ENCODE measurements at places on chromosomes 2 and 18.

DNA sequence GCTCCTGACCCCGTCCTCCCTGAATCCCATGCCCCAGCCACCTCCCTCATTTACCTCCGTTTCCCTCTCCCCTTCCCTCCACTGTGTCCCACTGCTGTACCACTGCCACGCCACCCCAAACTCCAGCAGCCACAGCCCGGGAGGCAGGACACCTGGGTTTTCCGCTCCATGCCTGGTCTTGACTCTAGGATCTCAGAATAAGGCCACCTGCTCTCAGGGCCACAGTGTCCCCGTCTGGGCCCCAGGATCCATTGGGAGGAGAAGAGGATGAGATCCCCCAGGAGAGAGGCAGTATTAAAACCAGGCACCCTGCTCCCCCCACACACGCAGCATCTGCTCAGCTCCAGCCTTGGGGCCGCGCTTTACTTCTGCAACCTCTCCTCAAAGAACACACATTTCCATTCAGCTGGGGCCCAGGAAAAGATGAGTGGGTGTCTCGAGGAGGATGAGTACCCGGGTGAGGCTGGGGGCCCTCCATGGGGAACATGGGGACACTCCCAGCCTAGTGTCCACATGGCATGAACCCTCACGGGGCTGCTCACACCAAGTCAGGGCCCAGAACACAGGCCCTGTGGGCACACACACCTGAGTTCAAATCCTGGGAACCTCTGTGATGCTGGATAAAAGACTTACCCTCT lies 32.8 kb upstream of the TNS1 start:
- no peak for DNase-seq

DNA sequence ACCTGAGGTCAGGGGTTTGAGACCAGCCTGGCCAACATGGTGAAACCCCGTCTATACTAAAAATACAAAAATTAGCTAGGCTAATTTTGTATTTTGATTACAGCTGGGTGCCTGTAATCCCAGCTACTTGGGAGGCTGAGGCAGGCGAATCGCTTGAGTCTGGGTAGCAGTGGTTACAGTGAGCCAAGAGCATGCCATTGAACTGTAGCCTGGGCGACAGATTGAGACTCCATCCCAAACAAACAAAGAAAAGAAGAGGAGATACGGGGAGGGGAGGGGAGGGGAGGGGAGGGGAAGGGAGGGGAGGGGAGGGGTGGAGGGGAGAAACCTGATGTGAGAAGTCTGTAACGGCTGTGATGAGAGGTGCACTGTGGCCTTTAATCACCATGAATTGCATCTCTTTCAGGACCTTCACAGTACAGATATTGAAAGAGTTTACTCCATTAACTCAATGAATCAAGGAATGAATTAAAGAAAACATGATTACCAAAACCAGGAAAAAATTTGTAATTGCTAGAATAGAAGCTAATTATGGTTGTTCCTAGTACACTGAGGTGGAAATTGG lies 135.3 kb downstream of the CALCRL start:
- DNase-seq: no peak

- DNase-seq: no peak
These were observed 21.9 kb downstream of the ITM2C start for GRCh38 chr2:230886671-230887071.

- no peak for DNase-seq
These were observed 883.2 kb downstream of the SLC4A3 start for GRCh38 chr2:220510668-220511067.

DNA sequence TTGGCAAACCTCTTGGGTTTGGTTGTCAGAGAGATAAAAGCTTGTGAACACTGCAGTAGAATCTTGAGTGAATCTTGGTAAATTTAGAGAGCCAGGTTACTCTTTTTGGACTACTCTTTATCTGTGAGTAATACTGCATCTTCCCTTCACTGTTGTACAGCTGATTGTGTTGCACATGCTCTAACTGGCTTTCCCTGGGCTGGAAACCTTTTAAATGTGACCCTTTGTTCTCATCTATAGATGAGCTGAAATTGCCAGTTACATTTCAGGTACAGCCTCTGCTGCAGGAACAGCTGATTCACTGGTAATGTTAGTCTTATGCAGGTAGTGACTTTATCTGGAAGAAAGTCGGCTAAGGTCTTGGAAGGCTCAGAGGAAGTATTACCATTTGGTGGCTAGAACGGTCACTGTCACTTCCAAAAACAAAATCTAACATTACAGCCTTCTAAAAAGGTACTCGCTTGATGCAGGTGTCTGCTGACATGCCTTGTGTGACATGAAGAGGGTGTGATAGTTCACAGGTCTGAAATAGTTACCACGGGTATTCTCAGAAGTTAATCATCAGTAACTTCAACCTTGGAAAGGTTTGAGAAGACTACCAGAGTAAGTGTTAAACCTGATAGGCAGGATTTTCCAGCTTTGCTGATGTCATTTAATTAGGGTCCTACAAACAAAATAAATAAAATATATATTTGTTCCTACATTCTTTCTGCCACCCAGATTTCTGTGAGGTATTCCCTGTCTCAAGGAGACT lies 851.1 kb downstream of the SLC4A3 start:
- DNase-seq: no peak

GRCh38 chr2:48328942-48329723 lies 200.8 kb upstream of the STON1 start:
- no peak for DNase-seq

DNA sequence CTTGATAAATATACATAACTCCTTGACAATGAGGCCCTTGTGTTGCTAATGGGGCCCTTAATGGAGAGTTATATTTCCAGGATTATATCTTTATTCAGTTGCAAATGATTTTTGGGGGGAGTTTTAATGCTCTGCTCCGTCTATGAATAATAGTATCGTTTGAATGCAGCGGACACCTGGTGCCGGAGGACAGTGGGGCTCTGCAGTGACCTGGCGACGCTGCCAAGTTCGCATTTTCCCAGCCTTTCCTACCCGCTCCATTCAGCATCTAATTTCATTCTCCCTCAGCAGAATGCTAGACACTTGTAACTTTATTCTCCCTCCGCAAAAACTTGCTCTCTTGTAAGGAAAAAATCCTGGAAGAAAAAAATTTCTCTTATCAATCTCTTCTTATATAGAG lies 257.6 kb upstream of the SALL3 start:
- no peak for DNase-seq

DNA sequence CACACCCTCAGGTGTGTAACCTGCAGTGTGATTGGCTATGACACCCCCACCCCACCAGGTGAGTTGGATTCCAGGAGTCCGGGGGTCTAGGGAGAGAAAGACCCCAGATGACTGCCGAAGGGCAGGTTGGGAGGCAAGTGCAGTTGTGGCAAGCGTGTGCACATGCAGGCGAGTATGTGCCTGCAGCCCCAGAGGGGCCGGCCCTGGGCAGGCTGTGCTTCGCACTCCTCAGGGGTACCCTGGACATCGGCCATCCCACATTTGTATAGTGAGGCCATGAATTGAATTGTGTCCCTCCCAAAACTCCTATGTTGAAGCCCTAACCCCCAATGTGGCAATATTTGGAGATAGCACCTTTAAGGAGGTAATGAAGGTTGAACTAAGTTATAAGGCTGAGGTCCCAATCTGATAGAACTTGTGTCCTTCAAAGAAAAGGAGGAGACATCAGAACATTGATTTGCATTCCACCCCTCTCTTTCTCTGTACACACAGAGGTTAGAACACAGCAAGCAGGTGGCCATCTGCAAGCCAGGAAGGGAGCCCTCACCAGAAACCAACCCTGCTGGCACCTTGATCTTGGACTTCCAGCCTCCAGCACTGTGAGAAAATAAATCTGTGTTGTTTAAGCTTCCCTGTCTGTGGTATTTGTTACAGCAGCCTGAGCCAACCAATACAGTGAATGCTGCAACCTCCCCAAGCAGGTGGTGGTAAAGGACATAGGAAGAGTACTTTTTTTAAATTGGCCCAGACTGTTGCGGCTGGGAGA lies 241.8 kb downstream of the TFCP2L1 start:
- no peak for DNase-seq

DNA sequence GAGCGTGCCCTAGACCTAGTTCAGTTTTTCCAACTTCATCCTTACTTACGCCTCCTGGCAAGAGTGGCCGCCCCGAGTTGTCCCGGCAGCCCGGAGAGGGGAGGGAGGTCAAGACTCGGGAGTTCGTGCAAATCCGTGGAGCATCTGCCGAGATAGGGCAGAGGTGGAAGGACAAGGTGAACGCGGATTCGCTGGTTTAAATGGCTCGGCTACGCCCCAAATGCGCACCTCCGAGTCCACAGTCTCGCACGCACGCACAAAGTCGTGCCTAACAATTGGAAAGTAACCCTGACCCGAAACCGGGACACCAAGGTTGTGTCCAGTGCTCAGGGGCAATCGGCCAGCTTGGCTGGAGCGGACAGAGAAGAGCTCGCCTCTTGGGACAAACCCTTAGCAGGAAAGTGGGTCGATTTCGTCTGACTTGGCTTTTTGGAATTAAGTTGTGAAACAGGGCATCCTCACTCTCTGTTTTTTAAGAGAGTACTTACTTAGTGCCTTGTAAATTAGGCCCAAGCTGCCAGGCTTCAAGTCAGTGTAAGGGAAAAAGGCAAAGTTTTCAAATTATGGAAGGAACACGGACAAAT lies 726 bp upstream of the SS18 start:
- peak; percentile 73 for DNase-seq

GRCh38 chr2:238061315-238062202 lies 758 bp downstream of the SCLY start:
- no peak for DNase-seq

- DNase-seq: no peak
These were observed 10.8 kb upstream of the ALPP start for GRCh38 chr2:232367591-232368233.

DNA sequence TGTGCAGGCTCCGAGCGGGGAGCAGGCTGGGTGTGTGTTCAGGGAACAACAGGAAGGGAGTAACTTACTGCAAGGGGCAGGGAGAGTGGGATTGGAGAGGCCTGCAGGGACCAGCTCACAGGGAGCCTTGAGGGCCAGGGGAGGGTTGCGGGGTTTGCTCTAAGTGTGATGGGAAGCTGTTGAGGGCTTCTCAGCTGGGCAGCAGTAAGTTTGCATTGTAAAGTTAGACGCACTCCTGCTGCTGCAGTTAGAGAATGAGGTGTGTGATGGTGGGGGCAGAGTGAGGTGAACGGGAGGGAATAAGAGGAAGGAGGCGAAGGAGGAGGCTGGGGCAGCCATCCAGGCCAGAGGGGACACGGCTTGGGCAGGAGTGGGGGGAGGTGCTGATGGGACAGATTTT lies 53.4 kb downstream of the BOLA3 start:
- DNase-seq: no peak

GRCh38 chr2:44186810-44187209 lies 18.1 kb downstream of the PPM1B start:
- no peak for DNase-seq

DNA sequence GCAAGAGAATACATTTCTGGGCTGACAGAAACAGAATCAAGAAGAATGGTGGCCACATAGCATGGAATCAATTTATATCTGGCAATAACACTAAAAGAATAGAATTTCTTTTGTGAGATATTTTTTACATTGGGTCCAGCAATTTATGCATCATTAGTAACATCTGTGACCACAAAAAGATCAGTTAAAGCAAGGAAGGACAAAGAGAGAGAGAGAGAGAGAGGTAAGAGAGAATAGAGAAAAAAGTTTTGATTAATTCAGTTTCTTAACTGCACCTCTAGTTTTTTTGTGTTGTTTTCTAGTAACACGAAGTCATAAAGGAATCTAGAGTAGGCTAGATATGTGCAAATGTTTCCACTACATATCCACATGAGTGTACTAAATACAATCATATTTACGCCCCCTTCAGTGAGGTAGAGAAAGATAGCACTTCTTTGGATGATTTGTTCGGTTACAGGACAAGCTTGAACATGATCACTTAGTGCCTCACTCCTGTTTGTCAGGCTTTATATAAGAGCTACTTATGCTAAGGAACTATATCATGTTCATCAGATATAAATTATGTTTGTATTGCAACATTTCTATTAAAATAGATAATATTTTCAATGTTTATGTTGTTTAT lies 247.4 kb upstream of the COL3A1 start:
- DNase-seq: no peak

DNA sequence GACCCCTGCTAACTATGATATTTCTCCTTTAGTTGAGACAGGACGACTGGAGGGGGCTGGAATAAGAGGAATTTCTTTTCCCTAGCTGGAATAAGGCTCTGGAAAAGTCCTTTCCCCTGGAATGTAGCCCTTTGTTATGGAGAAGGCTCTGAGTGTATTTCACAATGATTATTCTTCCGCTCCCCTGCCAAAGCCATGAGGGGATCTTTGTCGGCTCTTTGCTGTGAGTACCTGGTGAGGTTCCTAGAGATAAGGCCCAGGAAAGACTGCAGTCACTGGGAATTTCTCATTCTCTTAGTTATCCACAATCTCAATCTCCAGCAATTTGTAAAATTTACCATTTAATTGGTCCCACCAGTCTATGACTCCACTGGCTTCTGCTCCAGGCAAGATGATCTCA lies 340.2 kb upstream of the HNRNPA3 start:
- DNase-seq: no peak

GRCh38 chr2:30216157-30216556 lies 15.2 kb upstream of the LBH start:
- DNase-seq: no peak

DNA sequence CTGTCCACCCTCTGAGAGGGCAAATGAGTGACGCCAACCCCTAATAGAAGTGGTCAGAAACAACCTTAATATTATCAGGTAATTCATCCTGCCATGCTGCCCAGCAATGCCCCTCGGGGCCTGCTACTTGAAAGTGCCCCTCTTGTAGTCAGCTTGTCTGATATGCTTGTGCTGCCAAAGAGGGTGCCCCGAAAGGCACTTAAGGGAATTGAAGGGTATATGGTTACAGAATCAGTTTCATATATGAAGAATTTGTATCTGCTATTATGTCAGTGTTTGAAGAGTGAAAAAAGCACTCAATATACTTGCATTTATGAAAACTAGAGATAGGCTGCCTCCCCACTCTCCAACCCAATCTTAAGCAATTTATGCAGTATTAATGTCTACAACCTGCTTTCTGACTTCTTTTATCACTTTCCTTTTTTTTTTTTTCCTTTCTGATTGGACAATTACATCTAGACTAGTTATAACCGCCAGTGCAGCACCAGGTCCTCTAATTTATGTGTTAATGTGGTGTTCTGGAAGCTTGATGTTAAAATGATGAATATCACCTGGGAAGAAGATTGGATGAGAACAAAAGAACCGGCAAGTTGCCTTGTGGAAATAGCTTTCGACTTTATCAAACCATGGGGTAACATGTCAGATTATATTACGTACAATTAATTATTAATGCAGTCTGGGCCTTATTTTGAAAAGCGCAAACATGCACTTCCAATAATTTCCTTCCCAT lies 646.9 kb upstream of the ACVR2A start:
- DNase-seq: no peak

DNA sequence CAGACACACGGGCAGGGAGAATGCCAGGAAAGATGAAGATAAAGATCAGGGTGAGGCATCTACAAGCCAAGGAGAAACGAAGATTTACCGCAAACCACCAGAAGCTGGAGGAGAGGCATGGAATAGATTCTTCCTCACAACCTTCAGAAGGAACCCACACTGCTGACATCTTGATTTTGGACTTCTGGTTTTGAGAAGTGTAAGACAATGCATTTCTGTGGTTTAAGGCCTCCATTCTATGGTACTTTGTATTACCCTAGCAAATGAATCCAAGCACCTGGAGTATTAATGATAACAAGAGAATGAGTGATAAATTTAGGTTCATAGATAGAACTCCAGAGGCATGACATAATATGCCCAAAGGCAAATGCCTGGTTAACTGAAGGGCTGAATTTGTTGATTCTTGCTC lies 11.8 kb upstream of the FN1 start:
- no peak for DNase-seq

- DNase-seq: no peak
These were observed 100.7 kb downstream of the MYT1L start for GRCh38 chr2:2230433-2230817.

All from amniotic stem cell (primary cell).